ENCODE measurements at places on chromosomes 4 and X.

- DNase-seq, result no peak
These were observed 299.2 kb downstream of the UNC5C start for GRCh38 chr4:95249426-95250021.

DNA sequence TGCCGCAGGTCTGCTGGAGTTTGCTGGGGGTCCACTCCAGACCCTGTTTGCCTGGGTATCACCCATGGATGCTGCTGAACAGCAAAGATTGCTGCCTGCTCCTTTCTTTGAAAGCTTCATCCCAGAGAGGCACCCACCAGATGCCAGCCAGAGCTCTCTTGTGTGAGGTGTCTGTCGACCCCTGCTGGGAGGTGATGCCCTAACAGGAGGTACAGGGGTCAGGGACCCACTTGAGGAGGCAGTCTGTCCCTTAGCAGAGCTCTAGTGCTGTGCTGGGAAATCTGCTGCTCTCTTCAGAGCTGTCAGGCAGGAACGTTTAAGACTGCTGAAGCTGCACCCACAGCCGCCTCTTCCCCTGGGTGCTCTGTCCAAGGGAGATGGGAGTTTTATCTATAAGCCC lies 162.7 kb downstream of the NAF1 start:
- no peak for DNase-seq

DNA sequence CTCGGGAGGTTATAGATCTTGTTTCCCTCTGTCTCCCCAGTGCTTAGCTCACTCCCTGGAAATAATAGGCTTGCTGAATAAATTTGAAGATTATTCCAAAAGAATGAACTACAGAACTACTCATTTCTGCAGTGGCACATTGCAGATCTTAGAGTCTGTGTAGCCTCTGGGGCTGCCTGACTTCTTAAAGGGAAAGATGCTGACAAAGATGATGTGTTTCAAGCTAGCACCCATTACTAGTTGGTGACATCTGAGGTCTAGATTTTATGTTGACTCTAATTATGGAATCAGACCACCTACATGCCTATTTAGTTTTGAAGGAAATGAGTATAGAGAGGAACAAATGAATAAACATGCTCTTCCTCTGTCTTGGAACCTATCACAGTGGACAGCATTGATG lies 123.7 kb upstream of the KCNIP4 start:
- DNase-seq, result no peak

- no peak for DNase-seq
These were observed 15.3 kb downstream of the ADAMTS3 start for GRCh38 chr4:72553540-72554337.

- DNase-seq, result no peak
These were observed 67.7 kb downstream of the INPP4B start for GRCh38 chr4:142778430-142778829.

DNA sequence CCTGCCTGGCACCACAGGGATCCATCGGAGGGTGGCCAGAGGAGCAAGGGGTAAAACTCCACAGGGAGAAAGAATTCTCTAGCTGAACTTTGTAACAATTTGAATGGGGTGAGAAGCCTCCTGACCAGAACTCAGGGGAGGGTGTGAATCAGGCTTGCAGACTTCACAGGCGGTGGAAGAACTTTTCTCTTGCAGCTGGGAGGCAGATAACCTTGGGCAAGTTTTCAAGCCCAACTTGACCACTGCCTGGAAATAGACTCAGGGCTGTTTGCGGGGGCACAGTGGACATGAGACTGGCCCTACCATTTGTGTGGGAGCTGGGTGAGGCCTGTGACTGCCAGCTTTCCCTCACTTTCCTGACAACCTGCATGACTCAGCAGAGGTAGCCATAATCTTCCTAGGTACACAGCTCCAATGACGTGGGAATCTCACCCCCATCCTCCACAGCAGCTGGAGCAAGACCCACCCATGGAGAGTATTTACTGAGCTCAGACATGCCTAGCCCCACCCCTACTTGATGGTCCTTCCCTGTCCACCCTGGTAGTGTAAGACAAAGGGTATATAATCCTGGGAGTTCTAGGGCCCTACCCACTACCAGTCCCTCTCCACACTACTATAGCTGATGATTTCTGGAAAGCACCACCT lies 210.0 kb upstream of the AGTR2 start:
- peak; percentile 76 for DNase-seq

DNA sequence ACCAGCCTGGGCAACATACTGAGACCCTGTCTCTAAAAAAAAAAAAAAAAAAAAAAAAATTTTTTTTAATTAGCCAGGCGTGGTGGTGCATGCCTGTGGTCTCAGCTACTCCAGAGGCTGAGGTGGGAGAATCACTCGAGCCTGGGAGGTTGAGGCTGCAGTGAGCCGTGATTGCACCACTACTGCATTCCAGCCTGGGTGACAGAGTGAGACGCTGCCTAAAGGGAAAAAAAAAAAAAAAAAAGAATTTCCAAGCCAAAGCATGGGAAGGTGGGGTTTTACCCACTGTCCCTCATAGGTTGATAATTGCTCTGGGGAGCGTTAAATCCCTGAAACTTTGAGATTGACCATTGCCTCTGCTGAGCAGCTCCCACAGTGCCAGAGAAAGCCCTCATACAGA lies 427.5 kb downstream of the BCOR start:
- no peak for DNase-seq

DNA sequence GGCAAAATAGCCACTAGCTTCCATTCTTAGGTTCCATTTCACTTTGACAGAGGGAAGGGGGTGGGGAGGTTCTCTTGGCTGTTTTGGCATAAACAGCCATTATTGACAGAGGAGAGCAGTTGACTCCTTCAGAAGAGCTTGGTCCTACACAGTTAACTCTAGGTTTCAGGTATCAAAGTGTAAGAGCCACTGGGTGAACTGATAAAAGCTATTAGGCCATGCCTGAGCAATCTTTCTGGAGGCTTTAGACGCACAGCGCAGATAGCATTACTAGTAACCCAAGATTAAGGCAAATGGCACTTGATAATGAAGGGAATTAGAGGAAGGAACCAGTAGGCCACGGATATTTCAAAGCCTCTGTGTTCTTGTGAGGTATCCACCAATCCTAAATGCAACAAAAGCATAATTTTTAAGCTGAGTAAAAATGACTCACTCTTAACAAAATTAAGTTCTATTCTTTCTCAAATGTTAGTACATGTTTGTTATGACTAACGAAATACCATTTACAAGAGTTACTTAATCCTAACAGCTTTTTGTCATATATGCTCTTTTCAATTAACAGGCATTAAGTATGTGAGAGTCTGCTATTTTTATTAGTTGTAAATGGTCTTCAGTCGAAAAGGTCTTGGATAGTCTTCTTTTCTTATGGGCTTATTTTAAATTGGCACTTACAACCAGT lies 53.6 kb downstream of the SLC7A11 start:
- no peak for DNase-seq

DNA sequence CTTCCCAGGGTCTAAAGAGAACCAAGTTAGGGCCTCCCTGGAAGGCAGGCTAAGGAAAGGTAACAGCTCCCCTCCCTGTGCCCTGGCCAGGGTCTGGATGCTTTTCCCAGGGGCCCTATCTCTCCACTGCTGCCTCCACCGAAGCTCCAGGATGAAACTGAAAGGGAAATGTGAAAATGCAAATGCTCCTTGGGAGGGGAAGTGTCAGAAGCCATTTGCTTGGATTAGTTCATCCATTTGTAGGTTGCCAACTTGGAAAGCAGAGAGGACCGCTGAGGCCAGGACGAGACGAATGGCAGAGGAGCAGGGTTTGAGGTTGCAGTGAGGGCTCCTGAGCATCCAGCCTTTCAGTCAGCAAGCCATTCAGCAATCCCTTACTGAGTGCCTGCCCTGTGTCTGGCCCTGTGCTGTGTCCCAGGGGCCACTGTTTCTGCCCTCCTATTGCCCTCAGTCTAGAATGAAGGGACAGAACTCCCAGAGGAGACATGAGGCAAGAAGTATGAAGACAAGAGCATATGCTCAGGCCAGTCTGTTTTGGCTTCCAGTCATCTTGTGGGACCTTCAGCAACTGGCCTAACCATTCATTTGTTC lies 45.9 kb upstream of the PGRMC1 start:
- DNase-seq, result no peak

DNA sequence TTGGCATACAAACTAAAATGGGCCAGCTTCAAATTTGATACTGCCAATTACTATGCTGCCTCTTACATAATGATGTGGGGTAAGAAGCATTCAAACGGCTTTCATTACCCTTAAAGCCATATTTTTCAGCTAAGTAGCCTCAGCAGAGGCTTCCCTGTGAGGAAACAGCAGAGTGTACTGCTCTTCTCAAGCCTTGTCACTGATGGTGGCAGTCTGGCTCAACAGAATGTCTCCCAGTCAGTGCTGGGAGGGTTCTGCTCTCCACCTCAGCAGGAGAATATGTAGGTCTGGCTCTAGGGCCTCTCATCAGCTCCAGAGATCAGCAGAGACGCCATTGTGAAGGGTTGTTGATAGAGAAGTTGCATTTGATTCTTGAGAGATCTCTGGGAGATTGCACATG lies 44.6 kb upstream of the MBNL3 start:
- DNase-seq, result no peak

GRCh38 chrX:63746278-63746677 lies 38.7 kb downstream of the ARHGEF9 start:
- DNase-seq, result no peak

GRCh38 chr4:185730849-185731608 lies 81.0 kb downstream of the SORBS2 start:
- DNase-seq, result no peak

GRCh38 chr4:173802662-173803022 lies 272.6 kb upstream of the HAND2 start:
- DNase-seq, result no peak

GRCh38 chr4:124903995-124904722 lies 191.6 kb upstream of the ANKRD50 start:
- peak; percentile 60 for DNase-seq

GRCh38 chr4:165474784-165475705 lies 96.2 kb downstream of the CPE start:
- no peak for DNase-seq

GRCh38 chr4:138063581-138063980 lies 178.6 kb downstream of the SLC7A11 start:
- no peak for DNase-seq

- DNase-seq, result no peak
These were observed 16.0 kb upstream of the MID1 start for GRCh38 chrX:10636337-10636736.

- no peak for DNase-seq
These were observed 648 bp upstream of the MSMO1 start for GRCh38 chr4:165326831-165327210.

- DNase-seq, result no peak
These were observed 19.1 kb upstream of the ABRAXAS1 start for GRCh38 chr4:83503974-83504373.

DNA sequence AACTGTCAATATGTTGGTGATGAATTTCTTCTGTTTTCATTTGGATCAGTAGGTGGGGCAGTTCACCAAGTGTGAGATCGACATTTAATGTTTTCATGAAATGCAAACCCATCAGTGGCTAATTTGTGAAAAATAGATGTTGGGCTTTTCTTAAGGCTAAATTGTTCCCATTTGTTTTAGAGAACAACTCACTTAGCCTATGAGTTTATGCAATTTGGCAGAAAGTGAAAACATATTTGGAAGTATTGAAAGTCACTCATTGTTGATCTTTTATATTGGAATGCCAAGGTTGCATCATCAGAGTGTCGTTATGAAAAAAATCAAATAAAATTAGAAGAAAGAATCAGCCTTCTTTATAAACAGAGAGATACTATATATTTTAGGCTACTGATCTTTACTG lies 132.4 kb downstream of the RPA4 start:
- no peak for DNase-seq

DNA sequence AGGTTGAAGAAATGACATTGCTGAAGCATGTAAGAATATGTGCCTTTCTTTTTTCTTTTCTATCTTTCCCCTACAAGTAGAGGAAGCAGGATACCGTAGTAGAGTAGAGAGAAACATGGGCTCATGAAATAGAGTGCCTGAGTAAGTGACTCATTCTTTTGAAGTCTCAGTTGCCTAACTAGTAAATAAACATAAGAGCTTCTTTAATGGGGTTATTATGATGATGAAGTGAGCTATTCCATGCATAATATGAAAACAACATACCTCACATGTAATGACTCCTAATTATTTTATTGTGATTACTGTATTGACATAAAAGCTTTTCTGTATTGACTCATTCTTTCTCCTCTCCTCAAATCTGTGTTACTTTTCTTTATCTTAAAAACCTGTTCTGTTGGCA lies 1538.2 kb downstream of the TECRL start:
- DNase-seq, result no peak

- no peak for DNase-seq
These were observed 63.9 kb downstream of the TSC22D3 start for GRCh38 chrX:107711521-107712181.

GRCh38 chrX:93468075-93468474 lies 205.3 kb downstream of the NAP1L3 start:
- DNase-seq, result no peak

GRCh38 chrX:93741811-93742210 lies 67.8 kb downstream of the FAM133A start:
- DNase-seq, result no peak

DNA sequence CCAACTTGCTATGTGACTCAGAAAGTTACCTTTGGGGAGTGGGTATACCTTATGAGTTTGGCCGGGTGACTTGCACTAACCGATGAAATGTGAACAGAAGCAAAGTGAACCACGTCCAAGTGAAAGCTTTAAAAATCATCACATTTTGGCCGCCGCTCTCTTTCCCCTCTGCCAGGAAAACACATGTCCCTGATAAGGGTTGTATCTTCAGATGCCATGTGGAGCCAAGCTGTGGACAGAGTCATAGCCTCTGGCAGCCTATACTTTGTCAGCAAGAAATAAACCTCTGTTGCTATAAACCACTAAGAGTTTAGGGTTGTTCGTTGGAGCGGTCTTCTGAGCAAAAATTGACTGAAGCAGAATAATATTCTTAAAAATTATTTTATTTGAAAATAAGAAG lies 92.3 kb downstream of the PRDM5 start:
- DNase-seq, result no peak
